ENCODE measurements at places on chromosomes 12 and 14.

DNA sequence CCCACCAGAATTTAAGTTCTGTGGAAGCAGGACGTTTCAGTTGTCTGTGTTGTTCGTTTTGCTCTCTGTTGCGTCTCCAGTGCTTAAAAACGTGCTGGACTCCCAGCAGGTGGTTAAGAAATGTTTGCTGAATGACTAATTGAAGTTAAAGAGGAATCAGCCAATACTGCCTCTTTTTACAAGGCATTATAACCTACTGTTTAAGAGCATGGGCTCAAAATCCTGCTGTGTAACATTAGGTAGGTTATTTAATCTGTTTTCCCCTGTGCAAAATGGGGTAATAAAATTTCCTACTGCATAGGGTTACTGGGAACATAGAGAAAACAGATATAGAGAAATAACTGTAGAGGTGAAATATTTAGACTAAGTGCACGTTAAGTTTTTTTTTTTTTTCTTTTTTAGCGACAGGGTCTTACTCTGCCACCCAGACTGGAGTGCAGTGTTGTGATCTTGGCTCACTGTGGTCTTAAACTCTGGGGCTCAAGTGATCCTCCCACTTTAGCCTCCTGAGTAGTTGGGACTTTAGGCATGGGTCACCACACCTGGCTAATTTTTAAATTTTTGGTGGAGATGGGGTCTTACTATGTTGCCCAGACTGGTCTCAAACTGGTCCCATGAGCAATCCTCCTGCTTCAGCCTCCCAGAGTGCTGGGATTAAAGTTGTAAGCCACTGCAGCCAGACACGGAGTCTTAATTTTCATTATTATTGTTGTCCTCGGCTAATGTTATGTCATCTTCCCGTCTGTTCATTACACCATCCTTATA, 139.4 kb upstream of the PRICKLE1 start:
- no peak for DNase-seq

DNA sequence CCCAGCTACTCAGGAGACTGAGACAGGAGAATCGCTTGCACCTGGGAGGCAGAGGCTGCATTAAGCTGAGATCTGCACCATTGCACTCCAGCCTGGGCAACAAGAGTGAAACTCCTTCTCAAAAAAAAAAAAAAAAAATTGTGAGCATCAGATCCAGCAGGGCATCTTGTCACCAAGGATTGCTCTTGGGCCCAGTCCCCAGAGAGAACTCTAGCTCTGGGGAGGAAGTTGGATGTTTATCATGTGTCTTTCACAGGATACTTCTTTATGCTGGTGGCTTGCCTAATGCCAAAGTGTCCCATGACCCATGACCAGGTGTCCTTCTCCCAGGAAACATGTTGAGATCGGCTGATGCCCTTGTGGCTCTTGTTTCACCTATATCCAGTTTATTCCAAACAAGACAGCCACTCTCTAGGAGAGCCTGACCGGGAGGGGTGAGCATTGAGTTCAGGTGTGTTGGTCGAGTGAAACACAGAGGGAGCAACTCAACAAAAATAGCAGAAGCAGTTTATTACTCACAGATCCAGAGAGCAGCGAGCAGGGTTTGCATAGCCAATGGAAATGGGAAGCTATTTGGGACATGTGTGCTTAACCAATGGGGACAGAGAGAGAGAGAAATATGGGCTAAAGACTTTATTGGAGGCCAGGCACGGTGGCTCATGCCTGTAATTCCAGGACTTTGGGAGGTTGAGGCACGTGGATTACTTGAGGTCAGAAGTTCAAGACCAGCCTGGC, 6.6 kb upstream of the TCHP start:
- DNase-seq, result no peak

DNA sequence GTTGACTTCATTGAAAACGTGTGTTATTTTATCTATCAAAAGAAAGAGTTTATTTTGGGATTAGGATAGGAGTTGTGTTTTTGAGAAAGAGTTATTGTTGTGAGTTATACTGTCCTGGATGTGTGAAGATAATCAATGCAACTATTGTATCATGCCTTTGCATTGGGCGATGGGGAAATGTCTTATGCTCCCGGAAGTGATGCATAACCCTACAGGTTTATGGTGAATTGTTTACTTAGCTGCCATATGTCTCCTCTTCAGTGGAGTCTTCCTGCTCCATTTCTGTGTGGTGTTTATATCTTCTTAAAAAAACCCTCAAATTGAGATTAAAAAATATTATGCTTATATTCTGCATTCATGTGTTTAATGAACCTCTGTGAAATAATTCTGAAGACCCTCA, 6.5 kb downstream of the PDE3A start:
- DNase-seq, result no peak

DNA sequence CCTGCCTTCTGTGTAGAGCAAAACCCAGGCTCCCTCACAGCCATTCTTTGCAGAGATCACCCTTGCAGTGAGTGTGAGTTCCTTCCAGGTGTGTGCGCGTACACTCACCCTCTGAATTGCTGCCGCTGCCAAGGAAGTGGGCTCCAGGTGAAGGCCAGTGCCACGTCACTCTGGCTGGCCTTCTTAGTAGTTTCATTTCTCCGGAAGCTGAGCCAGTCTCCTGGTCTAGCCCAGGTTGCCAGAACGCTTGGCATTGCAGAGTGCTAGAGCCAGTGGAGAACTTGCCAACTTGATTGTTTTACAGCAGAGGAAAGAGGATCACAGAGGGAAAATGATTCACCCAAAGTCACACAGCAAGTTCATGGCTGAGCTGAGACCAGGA, 11.0 kb downstream of the CBLN3 start:
- no peak for DNase-seq

DNA sequence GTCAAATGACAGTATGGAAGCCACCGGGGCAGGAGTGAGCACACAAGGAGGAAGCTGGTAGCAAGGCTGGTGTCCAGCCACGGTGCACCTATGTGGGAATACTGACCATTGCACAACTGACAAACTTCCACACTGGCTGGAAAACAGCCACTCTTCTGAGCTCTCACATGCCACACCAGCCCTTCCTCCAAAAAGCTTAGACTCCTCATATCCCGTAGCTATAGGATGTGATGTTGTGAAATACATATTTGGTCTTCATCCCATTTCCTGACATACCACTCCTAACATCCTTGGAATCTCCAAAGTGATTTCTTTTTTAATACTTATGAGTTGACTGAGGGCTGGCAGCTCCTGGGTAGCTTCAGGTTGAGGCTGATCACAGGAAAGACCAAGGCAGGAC, 103.6 kb downstream of the NTF3 start:
- DNase-seq, result no peak

- no peak for DNase-seq
Observed at GRCh38 chr12:84416626-84417025, 496.0 kb downstream of the SLC6A15 start.

- DNase-seq, result no peak
Observed at GRCh38 chr14:104743461-104744380, 9.2 kb upstream of the SIVA1 start.

DNA sequence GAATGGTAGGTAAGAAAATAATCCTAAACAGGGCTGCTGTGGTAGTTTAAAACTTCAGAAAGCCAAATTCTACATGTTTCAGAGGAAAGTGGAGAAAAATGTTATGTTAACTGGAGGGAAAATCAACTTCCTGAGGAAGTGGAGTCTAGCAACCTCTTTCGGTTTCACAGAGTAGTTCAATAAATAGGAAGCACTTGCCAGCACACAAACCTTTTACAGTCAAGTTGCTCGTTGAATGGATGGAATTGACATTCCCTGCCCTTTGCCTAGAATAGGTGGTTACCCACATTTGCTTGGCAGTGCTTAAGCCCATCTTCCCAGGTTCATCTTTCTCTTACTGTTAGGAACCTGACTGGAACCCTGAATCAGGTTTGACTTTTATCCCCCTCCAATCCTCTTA, 15.9 kb downstream of the ANKRD13A start:
- DNase-seq, result no peak

All from midbrain (tissue), 1 donor.